ENCODE measurements at places on chromosomes 5 and 9. TPM values are rescaled to one million over a fixed set of nuclear protein-coding genes. Genes with fewer than 3 reads are reported as not detected.

The MRNIP gene
- total RNA-seq: 60.2 TPM

The PCSK1 gene
- total RNA-seq: 11.6 TPM

GRCh38 chr5:81363093-81363871, 30.7 kb downstream of the ACOT12 start:
- no peak for DNase-seq
- no peaks in the 10 kb centered on the region for H3K27me3 ChIP-seq
- no peaks in the 10 kb centered on the region for H3K4me1 ChIP-seq
- no peak overlapping the region for H3K27ac ChIP-seq
- no peaks in the 10 kb centered on the region for H3K36me3 ChIP-seq
- H3K4me3 ChIP-seq: no peak overlapping the region

GRCh38 chr5:10689391-10690081, 71.5 kb downstream of the DAP start:
- H3K27ac ChIP-seq: no peak overlapping the region
- peaks cover 2% of the 10 kb centered on the region for H3K27me3 ChIP-seq
- H3K36me3 ChIP-seq: peaks cover 21% of the 10 kb centered on the region
- peaks cover 10% of the 10 kb centered on the region for H3K4me1 ChIP-seq
- DNase-seq: peak; percentile 75

- no peaks in the 10 kb centered on the region for H3K36me3 ChIP-seq
- no peaks in the 10 kb centered on the region for H3K27me3 ChIP-seq
- no peak overlapping the region for H3K4me3 ChIP-seq
Measured at GRCh38 chr9:113823421-113823820, 52.7 kb upstream of the ZNF618 start.

The SLC36A2 gene
- total RNA-seq: not detected

The LRRC19 gene
- total RNA-seq: not detected

Data from glutamatergic neuron (in vitro differentiated cells).